ENCODE measurements at places on chromosomes 2 and 18. TPM values are rescaled to one million over a fixed set of nuclear protein-coding genes. Genes with fewer than 3 reads are reported as not detected.

CCDC85A gene
- 12.1 TPM for total RNA-seq

COL5A2 gene
- 23.7 TPM for total RNA-seq

RAPGEF4 gene
- 8.7 TPM for total RNA-seq

UGT1A1 gene
- not detected for total RNA-seq

ING5 gene
- total RNA-seq: 38.3 TPM

ANTXR1 gene
- 26.7 TPM for total RNA-seq

SKOR2 gene
- total RNA-seq: 6.7 TPM

EVX2 gene
- 0.76 TPM for total RNA-seq

KIF1A gene
- 439 TPM for total RNA-seq

GCKR gene
- total RNA-seq: 0.61 TPM

CCNT2 gene
- total RNA-seq: 70.0 TPM

WDPCP gene
- 4.3 TPM for total RNA-seq

DTNA gene
- total RNA-seq: 29.5 TPM

GRCh38 chr2:22485486-22485885 is 899.5 kb upstream of the KLHL29 start:
- no peak overlapping the region for H3K27ac ChIP-seq
- H3K27me3 ChIP-seq: no peaks in the 10 kb centered on the region
- peaks cover 7% of the 10 kb centered on the region for H3K36me3 ChIP-seq
- H3K4me1 ChIP-seq: peaks cover 4% of the 10 kb centered on the region
- DNase-seq: no peak

DNA sequence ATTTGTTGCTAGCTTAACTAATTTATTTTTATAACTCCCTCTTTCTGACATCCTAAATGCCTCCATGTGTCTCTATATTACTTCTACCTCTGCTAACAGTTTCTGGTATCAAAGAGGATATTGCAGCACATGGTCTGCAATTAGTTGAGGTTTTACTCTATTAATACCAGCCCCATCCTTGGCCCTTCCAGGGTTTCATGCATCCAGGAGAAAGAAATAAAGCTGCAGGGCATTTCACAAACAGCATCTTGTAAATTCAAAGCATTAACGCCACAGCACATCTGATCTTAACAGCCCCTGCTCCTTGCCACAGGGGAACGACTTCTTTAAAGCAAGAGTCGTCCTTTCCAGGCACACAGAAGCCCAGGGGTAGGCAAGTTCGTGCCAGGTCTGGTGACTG is 258.9 kb downstream of the ICOS start:
- H3K4me3 ChIP-seq: no peak overlapping the region
- no peaks in the 10 kb centered on the region for H3K27me3 ChIP-seq
- H3K36me3 ChIP-seq: no peaks in the 10 kb centered on the region

DNA sequence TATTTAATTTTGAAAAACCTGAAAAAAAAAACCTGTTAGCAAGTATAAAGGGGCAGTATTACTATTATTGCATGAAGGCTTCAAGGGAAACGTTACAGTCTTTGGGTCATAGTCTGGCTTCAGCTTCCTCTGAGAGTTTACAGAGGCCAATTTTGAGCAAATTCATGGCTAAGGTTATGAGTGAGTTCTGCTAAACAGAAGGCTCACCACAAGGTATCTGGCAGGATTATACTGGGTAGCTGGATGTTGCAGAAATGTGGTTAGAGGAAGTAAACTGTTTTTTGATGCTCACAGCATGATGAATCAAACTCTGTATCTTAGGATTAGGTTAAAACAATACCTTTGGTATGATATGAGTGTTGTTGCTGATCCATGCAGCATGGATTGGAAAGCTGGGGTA is 9.3 kb downstream of the MRPL19 start:
- peaks cover 2% of the 10 kb centered on the region for H3K27me3 ChIP-seq
- no peak overlapping the region for H3K27ac ChIP-seq
- no peak overlapping the region for H3K4me3 ChIP-seq
- no peak for DNase-seq
- H3K4me1 ChIP-seq: no peaks in the 10 kb centered on the region
- peaks cover 10% of the 10 kb centered on the region for H3K36me3 ChIP-seq

DNA sequence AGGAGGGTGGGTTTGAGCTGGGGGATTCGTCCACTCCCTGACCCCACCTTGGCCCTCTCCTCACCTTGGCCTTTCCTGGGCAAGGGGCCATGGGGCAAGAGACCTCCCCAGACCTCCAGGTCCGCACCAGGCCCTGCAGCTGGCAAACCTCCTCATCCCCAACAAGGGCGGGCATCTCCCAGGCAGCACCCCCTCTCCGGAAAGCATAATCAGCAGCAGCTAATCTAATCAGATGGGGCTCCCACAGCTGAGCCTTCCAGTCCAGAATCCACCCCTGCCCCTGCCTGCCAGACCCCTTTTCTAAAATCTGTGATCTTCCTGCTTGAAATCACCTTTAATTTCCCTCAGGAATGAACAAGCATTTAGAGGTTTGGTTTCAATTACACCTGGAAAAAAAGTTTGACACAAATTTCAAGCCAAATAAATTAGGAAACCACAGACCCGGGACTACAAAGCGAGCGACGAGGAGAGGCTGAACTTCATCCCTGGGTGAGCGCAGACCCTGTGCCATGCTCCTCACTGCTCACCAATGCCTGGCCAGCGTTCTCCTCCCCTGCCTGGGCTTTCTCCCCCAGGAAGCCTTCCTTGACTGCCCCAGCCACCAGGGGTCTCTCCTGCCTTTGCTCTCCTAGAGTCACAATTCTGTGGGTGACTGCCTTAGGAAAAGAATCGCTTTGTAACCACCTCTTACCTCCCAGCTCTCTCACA is 143.0 kb upstream of the MYCN start:
- DNase-seq: no peak
- peaks cover 4% of the 10 kb centered on the region for H3K27me3 ChIP-seq
- peaks cover 15% of the 10 kb centered on the region for H3K4me1 ChIP-seq
- no peak overlapping the region for H3K27ac ChIP-seq
- H3K36me3 ChIP-seq: no peaks in the 10 kb centered on the region

GRCh38 chr2:43115881-43116280 is 110.5 kb downstream of the ZFP36L2 start:
- peaks cover 5% of the 10 kb centered on the region for H3K36me3 ChIP-seq
- H3K27me3 ChIP-seq: no peaks in the 10 kb centered on the region
- H3K27ac ChIP-seq: no peak overlapping the region
- no peak overlapping the region for H3K4me3 ChIP-seq

- H3K4me1 ChIP-seq: no peaks in the 10 kb centered on the region
- peaks cover 3% of the 10 kb centered on the region for H3K27me3 ChIP-seq
- no peak overlapping the region for H3K27ac ChIP-seq
Measured at GRCh38 chr2:171310889-171311288, 122.9 kb downstream of the METTL8 start.

GRCh38 chr2:39620067-39620466 is 45.6 kb upstream of the TMEM178A start:
- no peak overlapping the region for H3K27ac ChIP-seq
- no peaks in the 10 kb centered on the region for H3K36me3 ChIP-seq
- no peak for DNase-seq
- H3K4me3 ChIP-seq: no peak overlapping the region

DNA sequence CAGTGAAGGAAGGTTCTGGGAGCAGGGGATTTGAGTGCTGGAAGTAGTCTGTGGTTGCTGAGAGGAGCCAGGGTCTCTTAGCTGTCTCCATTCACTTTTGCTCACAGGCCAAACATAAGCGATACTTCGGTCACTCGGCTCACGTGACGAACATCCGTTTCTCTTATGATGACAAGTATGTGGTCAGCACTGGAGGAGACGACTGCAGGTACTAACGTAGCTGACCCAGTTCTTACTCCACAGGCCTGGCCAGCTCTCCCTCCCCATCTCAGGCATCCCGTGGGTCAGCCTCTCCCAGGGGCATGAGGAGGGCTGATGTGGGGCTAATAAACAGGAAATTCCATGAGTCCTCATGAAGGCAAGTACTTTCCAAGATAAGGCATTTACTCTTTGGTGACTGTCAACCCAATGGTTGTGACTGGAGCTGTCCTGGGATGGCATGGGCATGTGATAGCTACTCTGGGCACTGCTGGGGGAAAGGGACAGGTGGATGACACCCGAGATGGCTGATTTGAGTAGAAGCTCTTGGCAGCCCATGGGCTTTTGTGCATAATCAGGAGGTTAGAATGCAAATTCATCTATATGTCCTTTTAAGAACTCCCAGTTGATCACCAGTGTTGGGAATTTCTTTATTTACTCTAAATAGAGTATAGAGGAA is 81.6 kb downstream of the RTN4 start:
- H3K4me1 ChIP-seq: peaks cover 24% of the 10 kb centered on the region
- H3K4me3 ChIP-seq: no peak overlapping the region
- no peak for DNase-seq
- H3K27ac ChIP-seq: peak overlapping the region; percentile 62
- peaks cover 5% of the 10 kb centered on the region for H3K36me3 ChIP-seq

DNA sequence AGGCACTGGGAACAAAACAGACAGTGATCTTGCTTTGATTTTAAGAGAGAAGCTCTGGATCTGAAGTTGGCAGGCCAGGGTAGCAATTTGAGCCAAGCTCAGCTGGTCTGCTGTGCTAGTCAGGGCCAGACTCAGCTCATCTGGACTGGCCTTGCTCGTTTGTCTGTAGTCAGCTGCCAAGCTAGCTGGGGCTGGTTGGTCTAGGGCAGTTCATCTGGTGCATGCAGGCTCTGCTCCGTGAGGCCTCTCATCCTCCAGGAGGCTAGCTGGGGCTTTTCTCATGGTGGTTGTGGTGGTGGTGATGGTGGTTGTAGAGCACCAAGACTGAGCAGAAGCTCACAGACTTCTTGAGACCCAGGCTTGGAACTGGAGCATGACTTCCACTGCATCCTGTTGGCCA is 10.3 kb downstream of the FBLN7 start:
- no peaks in the 10 kb centered on the region for H3K27me3 ChIP-seq
- peaks cover 1% of the 10 kb centered on the region for H3K4me1 ChIP-seq
- no peak overlapping the region for H3K4me3 ChIP-seq
- no peak overlapping the region for H3K27ac ChIP-seq
- H3K36me3 ChIP-seq: no peaks in the 10 kb centered on the region
- DNase-seq: no peak

GRCh38 chr18:60060578-60060977 is 160.8 kb downstream of the PMAIP1 start:
- no peaks in the 10 kb centered on the region for H3K27me3 ChIP-seq
- no peak overlapping the region for H3K27ac ChIP-seq
- H3K36me3 ChIP-seq: no peaks in the 10 kb centered on the region
- no peak for DNase-seq
- H3K4me3 ChIP-seq: no peak overlapping the region
- no peaks in the 10 kb centered on the region for H3K4me1 ChIP-seq

DNA sequence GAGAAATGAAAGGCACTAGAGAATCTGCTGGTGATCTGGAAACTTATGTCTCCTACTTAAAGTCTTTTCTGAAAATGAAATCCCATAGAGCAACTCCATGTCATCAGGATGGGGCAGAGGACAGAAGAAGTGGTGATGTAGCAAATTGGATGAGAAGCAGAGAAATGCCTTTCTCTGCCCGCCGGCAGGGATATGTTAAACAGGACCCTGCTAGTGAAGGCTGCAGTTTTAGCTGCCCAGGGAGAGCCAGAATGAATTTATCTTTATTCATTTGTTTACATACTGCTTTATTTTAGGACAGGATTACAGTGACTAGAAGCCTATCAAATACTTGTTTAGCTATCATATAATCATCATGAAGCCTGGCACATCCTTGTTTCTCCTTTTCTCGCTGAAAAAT is 247.0 kb downstream of the DOK6 start:
- no peaks in the 10 kb centered on the region for H3K36me3 ChIP-seq
- peaks cover 5% of the 10 kb centered on the region for H3K4me1 ChIP-seq
- no peak for DNase-seq
- no peaks in the 10 kb centered on the region for H3K27me3 ChIP-seq

DNA sequence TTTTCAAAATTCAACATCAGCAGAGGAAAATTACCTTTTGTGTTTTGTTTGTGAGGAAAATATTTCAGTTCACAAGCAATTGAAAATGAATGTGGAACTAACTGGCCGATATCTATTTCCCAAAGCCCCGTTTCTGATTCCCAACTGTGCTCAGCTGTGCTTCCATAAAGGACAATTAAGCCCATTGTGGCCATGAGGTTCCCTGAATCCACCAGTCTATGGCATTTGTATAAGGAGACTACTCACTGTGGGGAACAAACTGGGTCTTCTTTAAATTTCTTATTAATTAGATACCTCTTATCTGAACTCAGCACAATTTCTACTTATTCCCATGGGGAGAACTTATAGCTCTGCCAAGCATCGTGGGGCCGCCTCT is 31.4 kb upstream of the AGAP1 start:
- H3K27me3 ChIP-seq: peaks cover 2% of the 10 kb centered on the region
- no peak for DNase-seq
- H3K4me3 ChIP-seq: no peak overlapping the region
- H3K4me1 ChIP-seq: no peaks in the 10 kb centered on the region
- H3K27ac ChIP-seq: no peak overlapping the region
- H3K36me3 ChIP-seq: peaks cover 13% of the 10 kb centered on the region

GRCh38 chr2:31442376-31442775 is 27.8 kb upstream of the XDH start:
- H3K27me3 ChIP-seq: no peaks in the 10 kb centered on the region
- DNase-seq: no peak
- peaks cover 9% of the 10 kb centered on the region for H3K36me3 ChIP-seq
- no peak overlapping the region for H3K4me3 ChIP-seq

Measured in glutamatergic neuron (in vitro differentiated cells).